ENCODE measurements at places on chromosomes 5 and 9. TPM values are rescaled to one million over a fixed set of nuclear protein-coding genes. Genes with fewer than 3 reads are reported as not detected.

The KIF4B gene
- total RNA-seq: not detected

The INSL4 gene
- total RNA-seq: not detected

The KIAA0825 gene
- total RNA-seq: 2.2 TPM

The GRXCR2 gene
- total RNA-seq: not detected

The VAV2 gene
- total RNA-seq: 6.4 TPM

The ZNF354C gene
- total RNA-seq: 9.0 TPM

The PRUNE2 gene
- not detected for total RNA-seq

The SV2C gene
- total RNA-seq: 0.03 TPM

The PCDHA8 gene
- not detected for total RNA-seq

The ZBTB26 gene
- 11.2 TPM for total RNA-seq

The SH3GL2 gene
- total RNA-seq: not detected

The CER1 gene
- not detected for total RNA-seq

The ENHO gene
- not detected for total RNA-seq

The IFNK gene
- not detected for total RNA-seq

The FAM169A gene
- total RNA-seq: 11.6 TPM

The PIP5KL1 gene
- total RNA-seq: 1.5 TPM

The SPATA31D1 gene
- total RNA-seq: not detected

The IFNA13 gene
- not detected for total RNA-seq

The C5orf58 gene
- not detected for total RNA-seq

The SLC46A2 gene
- not detected for total RNA-seq

The SLU7 gene
- 66.6 TPM for total RNA-seq

The ADCY2 gene
- total RNA-seq: not detected

The AFAP1L1 gene
- total RNA-seq: 0.09 TPM

The ZBTB6 gene
- 13.6 TPM for total RNA-seq

The TMEM232 gene
- total RNA-seq: 0.91 TPM
